ENCODE measurements at places on chromosomes 13 and 19.
A peak's percentile ranks its signal among the peaks of the same experiment; 100 is the strongest.

GRCh38 chr19:7705387-7706187 lies 3.7 kb upstream of the FCER2 start:
- peak; percentile 86 for DNase-seq

DNA sequence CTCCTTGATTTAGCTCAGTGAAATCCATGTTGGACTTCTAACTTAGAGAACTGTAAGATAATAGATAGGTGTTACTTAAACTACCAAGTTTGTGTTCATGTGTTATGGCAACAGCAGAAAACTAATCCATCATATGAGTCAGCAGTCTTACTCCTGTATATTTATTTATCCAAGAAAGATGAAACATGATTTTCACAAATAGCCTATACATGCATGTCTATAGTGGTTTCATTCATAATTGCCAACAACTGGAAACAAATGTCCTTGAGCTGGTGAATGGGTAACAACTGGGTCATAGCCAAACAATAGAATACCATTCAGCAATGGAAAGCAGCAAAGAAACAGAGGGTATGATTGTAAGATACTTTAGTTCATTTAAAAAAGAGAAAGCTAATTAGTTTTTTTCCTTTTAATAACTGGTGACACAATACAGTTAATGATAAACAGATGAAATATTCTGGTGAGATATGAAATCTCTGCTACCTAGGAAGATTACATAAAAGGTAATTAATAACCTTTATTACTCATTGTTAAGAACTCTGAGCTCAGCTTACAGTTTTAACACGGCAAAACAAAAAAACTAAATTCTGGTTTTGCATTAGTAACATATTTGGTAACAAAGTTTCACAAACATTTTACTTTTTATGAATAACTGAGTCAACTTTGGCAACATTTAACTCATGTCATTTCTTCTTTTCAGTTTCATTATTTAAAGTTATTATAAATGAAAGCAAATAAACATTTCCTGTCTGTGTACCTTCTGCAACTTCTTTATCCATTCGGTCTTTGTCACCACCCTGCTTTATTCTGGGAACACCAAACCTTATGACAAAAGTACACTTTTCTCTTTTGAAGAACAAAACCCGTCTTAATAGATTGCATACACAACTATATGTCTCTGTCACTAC lies 181.3 kb downstream of the LIG4 start:
- no peak for DNase-seq

GRCh38 chr19:15195371-15196334 lies 5.1 kb downstream of the NOTCH3 start:
- DNase-seq: peak; percentile 26

GRCh38 chr13:57418067-57418677 lies 213.4 kb upstream of the PCDH17 start:
- no peak for DNase-seq

DNA sequence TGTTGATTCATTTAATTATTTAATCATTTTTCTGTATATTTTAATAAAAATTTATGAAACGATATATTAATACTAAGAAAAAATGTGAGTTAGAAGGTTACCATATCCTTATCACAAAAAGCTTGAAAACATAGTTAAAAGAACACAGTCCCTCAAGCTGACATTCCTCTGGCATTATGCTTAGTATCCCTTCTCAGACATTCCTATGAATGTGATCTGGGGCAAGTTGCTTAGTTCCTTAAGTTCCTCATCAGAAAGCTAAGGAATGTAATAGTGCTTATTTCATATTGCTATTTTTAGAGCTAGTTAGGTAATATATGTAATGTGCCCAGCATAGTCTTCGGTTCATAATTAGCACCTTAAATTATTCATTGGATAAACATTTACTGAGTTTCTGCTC lies 122.8 kb downstream of the MTUS2 start:
- no peak for DNase-seq

- DNase-seq: no peak
These were observed 17.7 kb downstream of the TSHZ3 start for GRCh38 chr19:31331536-31331935.

DNA sequence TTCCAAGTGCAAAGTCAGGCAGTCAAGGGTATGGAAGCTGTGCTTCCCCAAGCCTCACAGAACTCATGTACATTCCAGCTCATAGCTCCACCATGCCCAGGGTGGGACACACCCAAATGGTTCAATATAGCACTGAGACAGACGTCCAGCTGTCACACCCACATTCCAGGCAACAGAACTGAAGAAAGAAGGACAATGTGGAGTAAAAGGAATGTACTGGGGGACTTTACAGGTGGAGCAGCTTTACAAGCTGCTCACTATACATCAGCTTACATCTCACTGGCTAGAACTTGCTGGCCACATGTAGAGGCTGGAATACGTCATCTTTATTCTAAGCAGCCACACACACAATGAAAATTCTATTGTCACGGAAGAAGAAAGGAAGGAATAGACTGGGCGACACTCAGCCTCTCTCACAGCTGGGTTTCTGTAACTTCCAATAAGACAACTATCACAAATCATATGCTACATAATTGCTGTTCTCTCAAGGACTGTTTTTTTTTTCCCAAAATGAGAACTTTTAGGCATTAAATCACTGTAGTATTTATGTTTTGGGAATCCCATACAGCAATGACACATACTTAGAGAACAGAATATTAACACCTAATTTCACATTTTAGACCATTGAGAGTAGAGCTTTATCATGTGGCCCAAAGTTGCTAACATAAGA lies 86.1 kb downstream of the KLF12 start:
- no peak for DNase-seq

DNA sequence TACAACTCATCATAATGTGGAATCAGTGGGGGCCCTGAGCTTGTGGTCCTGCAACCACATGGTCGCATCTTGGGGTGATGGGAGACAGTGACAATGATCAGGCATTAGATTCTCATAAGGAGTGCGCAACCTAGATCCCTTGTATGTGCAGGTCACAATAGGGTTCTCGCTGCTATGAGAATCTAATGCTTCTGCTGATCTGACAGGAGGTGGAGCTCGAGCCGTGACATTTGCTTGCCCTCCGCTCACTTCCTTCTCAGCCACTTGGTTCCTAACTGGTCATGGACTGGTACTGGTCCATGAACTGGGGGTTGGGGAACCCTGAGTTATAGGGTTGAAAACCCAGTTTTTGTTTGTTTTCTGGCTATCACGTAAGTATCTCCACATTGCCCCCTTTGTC lies 1290.9 kb upstream of the ATXN8OS start:
- DNase-seq: no peak

- no peak for DNase-seq
These were observed 25.6 kb downstream of the SAFB start for GRCh38 chr19:5648464-5648863.

GRCh38 chr19:44722131-44723121 lies 23.5 kb downstream of the CEACAM16 start:
- DNase-seq: no peak

- no peak for DNase-seq
These were observed 45.8 kb downstream of the LRCH1 start for GRCh38 chr13:46598820-46599180.

- DNase-seq: no peak
These were observed at the start of gene FXYD1 for GRCh38 chr19:35138305-35138892. Gene FXYD1 (plus strand): TSS chr19:35138824. CDS start chr19:35140080, 1,256 bp downstream.

GRCh38 chr13:30593001-30593400 lies 24.7 kb upstream of the USPL1 start:
- DNase-seq: no peak

DNA sequence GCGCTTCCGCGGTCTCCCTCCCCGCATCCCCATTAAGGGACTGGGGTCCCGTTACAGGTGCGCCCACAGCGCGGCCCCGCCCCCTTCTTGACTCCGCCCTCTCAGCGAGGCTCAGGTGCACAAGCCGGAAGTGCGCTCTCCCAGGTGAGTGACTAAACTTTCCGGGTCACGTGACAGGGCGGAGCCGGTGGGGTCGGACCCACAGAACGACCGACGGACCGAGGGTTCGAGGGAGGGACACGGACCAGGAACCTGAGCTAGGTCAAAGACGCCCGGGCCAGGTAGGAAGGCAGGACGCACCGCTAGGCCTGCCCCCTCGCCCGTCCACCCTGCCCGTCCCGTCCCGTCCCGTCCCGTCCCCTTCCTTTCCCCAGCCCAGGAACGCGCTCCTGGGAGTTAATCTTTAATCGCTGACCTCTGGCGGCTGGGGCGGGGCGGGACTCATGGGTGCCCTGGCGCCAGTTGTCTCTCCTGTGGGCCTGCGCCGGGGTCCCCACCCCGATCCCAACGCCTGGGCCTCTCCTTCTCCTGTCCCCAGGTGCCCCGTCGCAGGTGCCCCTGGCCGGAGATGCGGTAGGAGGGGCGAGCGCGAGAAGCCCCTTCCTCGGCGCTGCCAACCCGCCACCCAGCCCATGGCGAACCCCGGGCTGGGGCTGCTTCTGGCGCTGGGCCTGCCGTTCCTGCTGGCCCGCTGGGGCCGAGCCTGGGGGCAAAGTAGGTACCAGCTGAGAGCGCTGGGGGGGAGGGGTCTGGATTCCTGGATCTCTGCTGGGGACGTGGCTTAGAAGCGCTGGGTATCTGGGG lies at the start of gene CRB3:
CRB3 (plus strand) TSS at position 202 of the 804 bp plus-strand sequence; CDS start at position 633, 431 bp downstream.
- peak; percentile 36 for DNase-seq

- DNase-seq: no peak
These were observed 323.7 kb upstream of the HTR2A start for GRCh38 chr13:47220453-47221140.

- DNase-seq: no peak
These were observed 38.0 kb upstream of the ALOX5AP start for GRCh38 chr13:30697177-30697953.

DNA sequence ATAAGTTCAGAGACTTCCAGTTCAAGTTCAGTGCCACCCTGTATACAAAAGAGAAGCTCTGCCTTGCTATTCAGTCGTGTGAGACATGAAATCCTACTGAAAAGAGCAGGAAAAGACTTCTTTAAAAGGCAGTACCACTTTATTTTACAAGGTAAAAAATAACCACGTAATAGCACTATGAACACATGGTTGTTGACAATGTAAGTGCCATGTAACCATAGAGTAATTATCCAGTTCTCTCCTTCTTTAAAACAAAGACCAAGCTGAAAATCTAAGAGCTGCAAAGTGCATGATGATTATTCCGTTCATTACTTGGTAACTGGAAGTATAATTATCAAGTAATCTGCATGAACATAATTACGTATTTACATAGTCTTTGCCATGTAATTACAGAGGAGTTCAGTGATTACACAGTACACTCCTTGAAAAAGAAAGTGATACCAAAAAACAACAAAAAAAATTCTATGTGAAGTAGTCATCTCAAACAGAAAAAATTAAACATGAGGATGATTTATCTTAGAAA lies 288.7 kb downstream of the EFNB2 start:
- no peak for DNase-seq

GRCh38 chr13:31747291-31747690 lies 8.0 kb downstream of the RXFP2 start:
- DNase-seq: no peak

GRCh38 chr13:85186356-85187045 lies 612.7 kb downstream of the SLITRK6 start:
- DNase-seq: no peak

- DNase-seq: no peak
These were observed 37.7 kb upstream of the MCF2L start for GRCh38 chr13:112931028-112931934.

- DNase-seq: no peak
These were observed 133.0 kb downstream of the URI1 start for GRCh38 chr19:30074741-30075715.

GRCh38 chr13:28333204-28333881 lies 161.6 kb downstream of the FLT1 start:
- DNase-seq: no peak

- no peak for DNase-seq
These were observed 6.2 kb downstream of the ERVK3-1 start for GRCh38 chr19:58311345-58311865.

DNA sequence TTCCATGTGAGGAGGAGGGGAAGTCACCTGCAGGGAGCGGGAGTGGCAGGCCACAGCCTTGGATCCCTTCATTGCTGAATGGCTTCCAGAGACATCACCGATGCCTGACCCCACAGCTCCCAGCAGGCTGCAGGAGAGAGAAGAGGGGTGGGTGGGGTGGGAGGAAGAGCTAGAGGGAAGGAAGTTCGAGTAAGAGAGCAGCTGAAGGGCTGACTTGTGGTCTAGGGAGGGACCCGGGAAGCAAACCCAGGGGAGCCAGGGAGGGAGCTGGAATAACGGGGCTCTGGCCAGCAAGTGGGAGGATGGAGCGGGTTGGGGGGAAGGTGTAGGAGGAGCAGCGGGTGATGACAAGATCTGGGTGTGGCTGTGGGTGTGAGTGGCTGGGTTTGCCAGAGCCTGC lies 229.8 kb upstream of the MAB21L1 start:
- DNase-seq: no peak

- peak; percentile 20 for DNase-seq
These were observed 1.2 kb downstream of the UQCRFS1 start for GRCh38 chr19:29211562-29212355.

- no peak for DNase-seq
These were observed 9.1 kb downstream of the KL start for GRCh38 chr13:33025220-33025744.

DNA sequence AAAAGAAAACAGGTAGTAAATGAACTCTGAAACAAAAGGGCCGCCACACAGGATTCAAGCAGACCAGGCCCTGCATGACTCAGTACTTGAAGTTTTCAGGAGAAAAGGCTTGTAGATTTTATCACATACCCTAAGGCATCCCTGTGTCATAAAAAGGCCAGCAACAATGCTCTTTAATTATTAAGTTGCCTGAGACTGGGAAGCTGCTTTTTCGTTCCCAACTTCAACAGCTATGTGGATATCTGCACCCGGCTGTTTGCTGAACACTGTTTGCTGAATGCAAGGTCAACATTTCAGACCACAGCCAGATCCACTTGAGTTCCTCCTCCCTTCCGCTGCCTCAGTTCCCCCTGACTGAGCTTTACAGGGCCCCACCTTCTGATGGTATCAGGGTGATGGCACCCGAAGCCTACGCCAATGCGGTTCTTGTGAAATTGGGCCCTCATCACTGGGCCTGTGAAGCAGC lies 6.1 kb upstream of the ECH1 start:
- no peak for DNase-seq

- peak; percentile 76 for DNase-seq
These were observed 22.5 kb upstream of the ZNF429 start for GRCh38 chr19:21482863-21483276.

DNA sequence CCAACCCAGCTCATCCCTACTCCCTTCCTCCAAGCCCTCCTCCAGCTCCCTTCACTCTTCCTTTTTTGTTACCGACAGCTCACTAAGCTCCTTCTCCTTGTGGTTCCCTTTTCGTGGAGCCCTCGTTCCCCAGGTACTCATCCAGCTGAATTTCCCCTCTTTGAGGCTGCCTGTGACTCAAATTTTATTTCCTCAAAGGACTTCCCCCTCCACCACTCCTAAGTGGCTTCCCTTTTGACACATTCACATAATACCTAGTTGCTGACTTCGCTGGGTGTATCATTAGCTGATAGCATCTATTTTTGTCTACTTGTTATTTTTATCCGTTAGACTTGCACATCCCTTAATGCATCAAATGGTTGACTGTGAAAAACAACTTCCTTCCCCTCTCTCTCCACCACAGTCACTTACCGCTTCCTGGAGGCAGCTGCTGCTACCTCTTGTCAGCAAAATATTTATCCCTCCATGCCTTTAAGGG lies 14.5 kb downstream of the FFAR2 start:
- DNase-seq: peak; percentile 26

- no peak for DNase-seq
These were observed 391.9 kb downstream of the COG6 start for GRCh38 chr13:40047322-40047771.

GRCh38 chr13:97136418-97136817 lies 85.7 kb upstream of the MBNL2 start:
- DNase-seq: no peak

Data from stimulated activated CD4-positive, alpha-beta T cell treated with anti-CD3 and anti-CD28 coated beads, Interleukin-15, amount 100 ng/mL, for 24 hours (primary cell).